ENCODE measurements at places on chromosomes 1 and 21. TPM values are rescaled to one million over a fixed set of nuclear protein-coding genes. Genes with fewer than 3 reads are reported as not detected.

DNA sequence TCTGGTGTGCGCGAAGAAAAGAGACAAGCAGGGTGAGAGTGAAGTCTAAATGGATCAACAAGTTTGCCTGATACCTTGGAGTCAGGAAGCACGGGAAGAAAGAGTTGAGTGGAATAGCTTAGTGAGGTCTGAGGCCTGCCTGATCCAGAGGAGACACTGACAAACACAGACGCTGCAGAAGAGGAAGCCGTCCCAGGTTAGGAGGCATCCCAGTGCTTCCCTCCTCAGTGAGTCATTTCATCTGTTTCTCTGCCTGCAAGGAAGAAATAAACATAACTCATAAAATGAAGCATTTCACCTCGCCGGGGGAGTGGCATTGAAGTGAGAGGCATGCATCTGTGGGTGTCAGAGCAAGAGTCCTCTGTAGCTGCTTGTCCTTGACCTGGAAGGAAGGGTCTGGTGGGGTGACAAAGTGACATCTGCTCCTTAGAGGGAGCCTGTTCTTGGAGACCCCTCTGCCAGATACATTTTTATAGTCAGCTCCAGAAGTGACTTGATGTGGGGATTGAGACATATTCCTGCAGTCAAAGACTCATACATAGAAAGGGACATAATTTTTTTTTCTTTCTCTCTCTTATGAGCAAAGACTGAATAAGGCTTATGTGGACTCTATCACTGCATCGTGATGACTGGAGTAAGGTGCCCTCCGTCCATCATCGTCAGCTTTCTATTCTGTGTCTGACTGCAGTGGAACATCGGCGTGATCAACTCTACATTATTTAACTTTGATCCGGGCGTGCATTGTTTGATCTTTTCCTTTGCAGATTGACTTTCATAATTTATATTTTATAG, 256.7 kb downstream of the KIF26B start:
- H3K27me3 ChIP-seq: no peaks in the 10 kb centered on the region
- H3K4me1 ChIP-seq: no peaks in the 10 kb centered on the region
- no peak overlapping the region for H3K27ac ChIP-seq
- DNase-seq: no peak
- H3K36me3 ChIP-seq: no peaks in the 10 kb centered on the region

DNA sequence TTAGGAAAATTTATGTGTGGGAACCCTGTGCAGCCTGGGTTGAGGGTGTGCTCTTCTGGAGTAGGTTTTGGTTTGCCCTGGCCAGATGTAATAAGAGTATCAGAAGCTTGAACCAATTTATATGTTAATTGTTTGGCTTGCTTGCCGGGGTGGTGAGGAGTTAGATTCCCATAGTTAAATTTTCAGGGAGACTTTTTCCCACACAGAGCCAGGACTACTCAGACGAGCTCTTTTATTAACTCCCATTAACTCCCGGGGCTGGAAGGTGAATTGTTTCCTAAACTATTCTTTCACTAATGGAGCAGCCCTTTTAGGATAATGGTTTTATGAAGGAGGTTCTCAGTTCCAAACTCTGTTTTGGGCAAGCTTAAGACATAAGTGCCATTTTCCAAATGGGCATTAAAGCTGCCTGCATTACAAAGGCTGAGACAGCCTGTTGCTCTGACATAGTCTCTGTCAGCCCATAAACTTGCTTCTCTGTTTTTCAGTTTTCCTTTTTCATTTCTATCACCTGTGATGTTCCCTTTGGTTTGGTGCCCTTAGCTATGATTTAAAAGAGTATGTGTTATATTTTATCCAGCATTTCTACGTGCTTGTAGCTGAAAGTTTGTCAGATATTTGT, 18.0 kb upstream of the RAB3GAP2 start:
- no peak overlapping the region for H3K4me3 ChIP-seq
- no peak overlapping the region for H3K27ac ChIP-seq
- H3K27me3 ChIP-seq: no peaks in the 10 kb centered on the region
- DNase-seq: no peak
- H3K36me3 ChIP-seq: no peaks in the 10 kb centered on the region

DNA sequence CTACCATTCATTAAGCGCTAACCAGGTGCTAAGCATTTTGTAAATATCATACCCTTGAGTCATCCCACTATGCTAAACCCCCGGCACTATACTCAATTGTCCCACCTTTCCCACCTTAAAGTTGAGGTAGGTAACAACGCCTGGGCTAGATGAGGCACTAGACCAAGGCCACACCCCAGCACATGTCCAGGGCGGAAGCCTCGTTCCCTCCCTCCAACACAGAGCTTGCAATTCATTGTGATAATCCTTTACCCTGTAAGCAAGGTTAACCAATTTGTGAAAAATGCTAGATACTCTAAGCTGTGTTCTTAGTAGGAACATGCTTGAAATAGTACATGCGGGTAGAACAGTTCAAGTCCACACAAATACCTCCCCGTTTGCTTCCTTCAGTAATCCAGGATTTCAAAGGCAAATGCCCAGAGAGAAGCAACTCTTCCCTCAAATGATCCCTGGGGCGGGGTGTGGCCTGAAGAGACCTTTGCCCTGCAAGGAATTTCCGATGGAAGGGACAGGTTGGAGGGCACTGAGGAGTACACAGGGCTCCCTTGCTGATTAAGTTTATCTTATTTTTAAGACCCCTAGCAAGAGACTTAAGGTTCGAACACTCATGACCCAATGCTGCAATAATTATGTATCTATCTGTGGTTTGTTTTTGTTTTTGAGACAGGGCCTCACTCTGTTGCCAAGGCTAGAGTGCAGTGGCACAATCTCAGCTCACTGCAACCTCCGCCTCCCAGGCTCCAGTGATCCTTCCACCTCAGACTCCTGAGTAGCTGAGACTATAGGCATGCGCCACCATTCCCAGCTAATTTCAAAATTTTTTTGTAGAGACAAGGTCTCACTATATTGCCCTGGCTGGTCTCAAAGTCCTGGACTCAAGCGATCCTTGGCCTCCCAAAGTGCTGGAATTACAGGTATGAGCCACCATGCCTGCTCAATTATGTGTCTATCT, 2.6 kb downstream of the RSPH1 start:
- no peak overlapping the region for H3K4me3 ChIP-seq
- no peaks in the 10 kb centered on the region for H3K27me3 ChIP-seq
- H3K4me1 ChIP-seq: peaks cover 14% of the 10 kb centered on the region
- no peaks in the 10 kb centered on the region for H3K36me3 ChIP-seq

GRCh38 chr1:85393490-85393889, 71.5 kb downstream of the DDAH1 start:
- DNase-seq: no peak
- H3K4me3 ChIP-seq: no peak overlapping the region
- H3K27ac ChIP-seq: no peak overlapping the region

DNA sequence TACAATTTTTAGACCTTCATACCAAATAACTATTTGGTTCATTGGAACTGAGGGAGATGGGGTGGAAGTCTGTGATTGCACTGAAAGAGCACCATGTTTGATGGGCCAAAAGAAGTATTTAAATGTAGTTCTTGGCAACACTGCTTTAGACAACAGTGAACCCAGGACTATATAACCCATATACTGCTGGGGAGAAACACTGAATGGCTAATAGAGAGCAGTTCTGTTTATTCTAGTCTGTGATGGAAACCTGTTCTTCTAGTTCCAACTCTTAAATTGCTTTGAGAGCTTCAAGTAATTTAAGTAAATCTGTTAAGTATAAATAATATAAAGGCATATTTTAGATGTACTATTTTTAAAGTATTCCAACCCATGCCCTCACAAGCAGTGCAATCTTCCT, 96.3 kb downstream of the NIBAN1 start:
- no peak overlapping the region for H3K27ac ChIP-seq
- H3K27me3 ChIP-seq: no peaks in the 10 kb centered on the region
- H3K4me1 ChIP-seq: no peaks in the 10 kb centered on the region
- H3K4me3 ChIP-seq: no peak overlapping the region
- DNase-seq: no peak

- peaks cover 30% of the 10 kb centered on the region for H3K4me1 ChIP-seq
- DNase-seq: no peak
These were observed 11.8 kb upstream of the KIAA0040 start for GRCh38 chr1:175204330-175204729.

Gene MX2
- total RNA-seq: 37.2 TPM

- H3K27me3 ChIP-seq: peaks cover 6% of the 10 kb centered on the region
- H3K27ac ChIP-seq: no peak overlapping the region
- no peaks in the 10 kb centered on the region for H3K36me3 ChIP-seq
- H3K4me3 ChIP-seq: no peak overlapping the region
- DNase-seq: no peak
These were observed 3.2 kb downstream of the RAP1GAP start for GRCh38 chr1:21665711-21666575.

- no peak for DNase-seq
- H3K36me3 ChIP-seq: no peaks in the 10 kb centered on the region
- no peak overlapping the region for H3K4me3 ChIP-seq
- no peaks in the 10 kb centered on the region for H3K27me3 ChIP-seq
- H3K27ac ChIP-seq: no peak overlapping the region
- no peaks in the 10 kb centered on the region for H3K4me1 ChIP-seq
These were observed 17.2 kb upstream of the NFASC start for GRCh38 chr1:204853436-204853835.

- H3K36me3 ChIP-seq: no peaks in the 10 kb centered on the region
- H3K27ac ChIP-seq: no peak overlapping the region
- no peak overlapping the region for H3K4me3 ChIP-seq
- no peaks in the 10 kb centered on the region for H3K27me3 ChIP-seq
- no peak for DNase-seq
- H3K4me1 ChIP-seq: no peaks in the 10 kb centered on the region
These were observed 219.6 kb upstream of the C1orf174 start for GRCh38 chr1:4119516-4120220.

DNA sequence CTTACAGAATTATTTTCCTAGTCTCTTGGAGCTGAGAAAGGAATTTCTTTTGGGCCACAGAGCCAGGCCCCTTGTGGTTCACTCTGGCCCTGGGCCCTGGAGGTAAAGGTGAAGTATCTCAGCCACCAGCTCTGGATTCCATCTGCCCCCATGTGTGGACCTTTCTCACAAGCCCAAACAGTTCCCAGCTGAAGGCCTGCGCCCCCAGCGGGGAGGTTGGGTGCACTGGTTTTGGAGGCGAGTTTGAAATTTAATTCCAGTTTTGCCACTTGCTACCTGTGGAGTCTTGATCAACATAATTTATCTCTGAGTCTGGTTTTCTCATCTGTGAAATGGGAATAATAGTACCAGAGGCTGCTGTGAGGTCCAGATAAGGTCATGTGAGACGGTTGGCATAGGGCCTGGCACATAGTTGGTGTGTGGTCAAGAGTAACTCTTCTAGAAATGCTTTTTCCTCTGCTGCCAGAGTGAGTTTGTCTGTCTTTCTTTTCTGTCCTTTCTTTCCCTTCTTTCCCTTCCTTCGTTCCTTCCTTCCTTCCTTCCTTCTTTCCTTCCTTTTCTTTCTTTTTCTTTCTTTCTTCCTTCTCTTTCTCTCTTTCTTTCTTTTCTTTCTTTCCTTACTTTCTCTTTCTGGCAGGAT, 6.1 kb downstream of the AGTRAP start:
- DNase-seq: no peak
- no peaks in the 10 kb centered on the region for H3K27me3 ChIP-seq
- H3K4me3 ChIP-seq: no peak overlapping the region
- H3K36me3 ChIP-seq: peaks cover 36% of the 10 kb centered on the region

Gene S100A1
- not detected for total RNA-seq

- H3K36me3 ChIP-seq: no peaks in the 10 kb centered on the region
- no peak overlapping the region for H3K4me3 ChIP-seq
- no peaks in the 10 kb centered on the region for H3K27me3 ChIP-seq
- no peak overlapping the region for H3K27ac ChIP-seq
- DNase-seq: no peak
These were observed 22.3 kb upstream of the FAM78B start for GRCh38 chr1:166189126-166189525.

Gene CDCA8
- 1.1 TPM for total RNA-seq

DNA sequence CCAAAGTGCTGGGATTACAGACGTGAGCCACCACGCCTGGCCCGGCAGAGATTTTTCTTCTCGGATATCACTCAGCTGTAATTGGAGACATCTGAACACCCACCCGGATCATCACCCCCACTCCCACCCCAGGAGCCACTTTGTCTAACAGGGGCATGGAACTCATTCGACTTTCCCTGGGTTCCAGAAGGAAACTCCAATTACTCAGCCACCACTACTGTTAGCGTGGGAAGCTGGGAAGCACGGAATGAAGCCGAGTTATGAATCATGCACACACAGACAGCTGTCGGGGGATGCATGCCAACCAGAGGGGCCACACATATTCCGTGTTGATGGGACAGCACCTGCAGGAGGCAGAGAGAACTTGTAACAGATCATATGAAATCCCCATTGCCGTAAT, 85.2 kb downstream of the HLCS start:
- H3K27ac ChIP-seq: no peak overlapping the region
- no peaks in the 10 kb centered on the region for H3K4me1 ChIP-seq
- no peaks in the 10 kb centered on the region for H3K36me3 ChIP-seq
- no peak overlapping the region for H3K4me3 ChIP-seq
- H3K27me3 ChIP-seq: no peaks in the 10 kb centered on the region

DNA sequence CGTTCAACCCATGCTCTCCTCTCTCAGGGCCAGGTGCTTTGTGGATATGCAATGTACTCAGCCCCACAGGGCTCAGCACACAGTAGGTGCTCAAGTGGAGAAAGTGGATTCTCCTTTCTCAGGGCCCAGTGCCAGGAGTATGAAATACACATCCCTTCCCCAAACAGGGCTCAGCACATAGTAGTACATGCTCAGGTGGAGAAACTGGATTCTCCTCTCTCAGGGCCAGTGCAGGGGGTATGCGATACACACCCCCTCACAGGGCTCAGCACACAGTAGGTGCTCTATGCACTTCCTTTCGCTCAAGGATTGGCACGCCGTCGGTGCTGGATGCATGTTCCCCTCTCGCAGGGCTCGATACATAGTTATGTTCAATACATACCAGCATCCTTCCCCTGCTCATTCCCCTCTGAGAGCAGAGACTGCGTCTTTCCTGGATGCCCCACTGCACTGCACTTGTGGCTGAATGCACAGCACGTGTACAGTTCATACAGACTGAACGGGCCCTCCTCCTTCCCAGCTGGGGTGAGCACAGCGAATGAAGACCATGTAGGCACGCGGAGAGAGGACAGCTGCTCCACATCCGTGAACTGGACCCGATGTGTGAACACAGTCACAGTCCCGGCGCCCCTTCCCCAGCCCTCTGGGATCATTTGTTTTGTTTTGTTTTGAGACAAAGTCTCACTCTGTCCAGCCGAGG, 16.6 kb upstream of the DISP3 start:
- H3K27ac ChIP-seq: no peak overlapping the region
- H3K36me3 ChIP-seq: no peaks in the 10 kb centered on the region
- peaks cover 5% of the 10 kb centered on the region for H3K4me1 ChIP-seq
- no peak for DNase-seq

Gene OR2M4
- not detected for total RNA-seq

- peaks cover 19% of the 10 kb centered on the region for H3K36me3 ChIP-seq
- no peaks in the 10 kb centered on the region for H3K4me1 ChIP-seq
These were observed 42.3 kb downstream of the MDM4 start for GRCh38 chr1:204558467-204558866.

- H3K27ac ChIP-seq: no peak overlapping the region
- no peak overlapping the region for H3K4me3 ChIP-seq
- no peaks in the 10 kb centered on the region for H3K27me3 ChIP-seq
- H3K4me1 ChIP-seq: peaks cover 13% of the 10 kb centered on the region
- no peaks in the 10 kb centered on the region for H3K36me3 ChIP-seq
These were observed 19.4 kb downstream of the TCP10L start for GRCh38 chr21:32565856-32566465.

Gene GBP5
- total RNA-seq: 8.1 TPM

All from upper lobe of left lung (tissue), 6 donors.